Bronchial epithelial cell (primary cell): ENCODE measurements at places on chromosomes 7 and 10.
A peak's percentile ranks its signal among the peaks of the same experiment; 100 is the strongest.

DNA sequence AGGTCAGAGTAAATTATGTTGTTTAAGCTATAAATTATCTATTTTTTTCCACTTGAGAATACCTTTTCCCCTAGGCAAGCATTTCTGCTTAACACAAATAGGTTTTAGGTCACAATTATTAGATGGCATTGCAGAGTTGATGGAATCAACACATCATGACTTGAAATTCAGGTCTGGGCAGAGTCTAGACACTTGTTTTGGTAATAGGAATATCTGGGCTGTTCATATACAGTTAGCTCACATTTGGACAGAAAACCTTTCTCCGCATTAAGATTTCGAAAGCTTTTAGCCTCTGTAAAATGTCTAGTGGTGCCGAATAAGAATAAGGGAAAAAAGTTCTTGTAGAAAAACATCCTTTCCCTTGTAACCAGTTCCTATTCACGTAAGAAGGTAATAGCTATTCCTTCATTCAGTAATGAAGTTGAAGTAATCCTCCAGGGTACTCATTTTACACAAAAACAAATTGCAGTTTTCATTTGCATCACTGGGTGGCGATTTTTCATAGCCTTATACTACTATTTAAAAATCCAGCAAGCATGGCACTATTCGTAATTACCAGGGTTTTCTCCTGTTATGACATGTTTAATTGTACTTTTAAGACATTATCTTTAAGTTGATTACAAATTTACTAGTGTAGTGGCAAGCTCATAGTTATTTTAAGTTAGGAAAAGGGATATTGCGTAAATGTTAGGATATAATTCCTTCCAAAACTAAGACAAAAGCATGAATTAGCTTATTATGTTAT lies 37.0 kb downstream of the RPA3 start:
- peak; percentile 80 for DNase-seq

- no peak for DNase-seq
These were observed 7.7 kb downstream of the PTPRN2 start for GRCh38 chr7:158579662-158580646.

DNA sequence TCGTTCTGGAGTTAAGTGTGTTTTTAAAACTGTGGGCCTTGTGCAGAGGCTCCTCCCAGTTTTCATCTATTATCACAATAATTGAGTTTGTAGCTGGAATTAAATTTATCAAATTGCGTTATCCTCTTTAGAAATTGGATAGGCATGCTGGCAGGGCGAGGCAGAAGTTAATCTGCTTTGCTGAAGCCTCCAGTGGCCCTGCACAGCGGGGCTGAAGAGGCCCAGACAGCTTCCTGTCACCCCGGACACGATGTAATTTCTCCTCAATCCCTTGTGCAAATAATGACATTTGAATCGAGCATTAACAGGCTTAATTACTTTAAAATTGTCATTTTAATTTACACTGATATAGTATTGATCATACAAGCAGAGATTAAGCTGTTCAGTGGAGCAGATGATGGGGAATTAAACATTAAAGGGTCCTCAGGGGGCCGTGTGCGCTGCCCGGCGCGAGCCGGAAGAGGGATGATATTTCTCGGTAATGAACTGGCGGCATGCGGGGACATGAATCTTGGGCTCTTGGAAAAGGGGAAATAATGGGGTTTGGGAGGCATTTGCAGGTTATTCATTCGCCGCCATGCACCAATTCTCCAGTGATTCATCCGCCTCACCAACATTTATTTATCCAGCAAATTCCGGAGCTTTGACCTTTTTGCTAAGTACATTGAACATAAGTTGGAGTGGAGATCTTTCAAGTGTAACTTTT lies 118.5 kb downstream of the NKX6-2 start:
- DNase-seq = peak; percentile 83

- DNase-seq = peak; percentile 33
These were observed 110.6 kb downstream of the RAB11FIP2 start for GRCh38 chr10:117936141-117936540.

DNA sequence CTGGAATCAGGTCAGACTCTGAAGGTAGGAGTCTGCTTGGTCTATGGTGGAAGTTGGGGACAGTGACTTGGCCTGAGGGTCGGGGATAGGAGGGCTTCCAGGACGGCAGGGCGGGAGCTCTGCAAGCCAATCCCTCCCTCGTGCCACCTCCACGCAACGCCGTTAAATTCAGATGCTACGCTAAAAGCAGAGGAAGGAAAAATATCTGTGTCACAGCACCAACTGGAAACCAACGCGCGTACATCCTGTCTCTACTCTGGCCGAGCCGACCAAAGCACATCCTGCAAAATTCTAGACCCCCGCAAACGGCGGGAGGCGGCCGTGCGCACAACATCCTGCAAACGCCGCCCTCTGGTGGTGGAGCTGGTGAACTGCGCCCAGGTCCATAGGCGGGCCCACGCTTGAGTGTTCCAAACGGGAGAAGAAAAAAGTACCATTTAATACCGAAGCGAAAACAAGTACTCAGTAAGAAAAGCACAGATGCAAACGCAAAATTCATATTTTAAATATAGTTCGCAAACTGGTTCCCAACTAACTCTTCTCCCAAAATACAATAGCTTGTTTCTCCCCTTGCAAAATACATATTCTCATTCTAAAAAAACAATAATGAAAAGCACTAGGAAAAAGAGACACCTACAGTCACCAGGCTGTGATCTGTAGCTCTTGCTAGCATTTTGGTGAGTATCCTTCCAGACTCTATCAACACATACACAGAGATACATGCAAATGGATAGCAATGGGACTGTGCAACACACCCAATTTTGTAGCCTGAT lies 45.7 kb upstream of the HSPA12A start:
- peak; percentile 22 for DNase-seq

DNA sequence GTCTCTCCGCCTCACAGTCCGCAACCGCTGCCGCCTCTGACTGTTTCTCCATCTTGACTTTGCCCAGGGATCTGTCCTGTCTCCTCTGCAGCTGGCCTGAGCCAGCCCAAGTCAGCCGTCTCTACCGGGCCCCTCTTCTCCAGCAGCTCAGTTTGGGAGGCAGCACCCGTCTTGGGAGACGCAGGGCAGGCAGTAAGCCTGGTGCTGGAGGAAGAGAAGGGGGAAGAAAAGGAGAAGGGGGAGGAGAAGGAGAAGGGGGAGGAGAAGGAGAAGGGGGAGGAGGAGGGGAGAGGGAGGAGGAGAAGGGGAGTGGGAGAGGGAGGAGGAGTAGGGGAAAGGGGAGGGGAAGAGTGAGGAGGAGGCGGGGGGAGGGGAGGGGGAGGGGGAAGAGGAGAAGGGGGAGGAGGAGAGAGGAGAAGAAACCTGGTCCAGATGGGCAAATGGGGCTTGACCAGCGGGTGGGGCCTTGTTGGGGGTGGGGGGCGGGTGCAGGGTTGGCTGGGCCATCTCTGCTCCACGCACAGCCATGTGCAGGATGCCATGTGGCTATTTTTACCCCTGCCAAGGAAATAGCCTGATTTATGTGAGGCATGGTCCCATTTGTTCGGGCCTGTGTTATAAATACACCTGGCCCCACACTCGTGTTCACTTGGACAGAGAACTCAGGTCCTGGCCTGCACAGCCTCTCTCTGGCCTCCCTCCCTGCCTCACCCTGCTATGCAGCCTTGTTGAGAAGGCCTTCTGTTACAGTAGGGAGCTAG lies 35.9 kb upstream of the FZD9 start:
- no peak for DNase-seq

- no peak for DNase-seq
These were observed 22.1 kb upstream of the CDH23 start for GRCh38 chr10:71374481-71375233.

GRCh38 chr7:117565226-117565625 lies 85.4 kb downstream of the CFTR start:
- peak; percentile 53 for DNase-seq
